ENCODE measurements at places on chromosomes 4 and X. TPM values are rescaled to one million over a fixed set of nuclear protein-coding genes. Genes with fewer than 3 reads are reported as not detected.
A peak's percentile ranks its signal among the peaks of the same experiment; 100 is the strongest.

GRCh38 chr4:110671679-110672078, 48.8 kb upstream of the PITX2 start:
- DNase-seq: no peak

DNA sequence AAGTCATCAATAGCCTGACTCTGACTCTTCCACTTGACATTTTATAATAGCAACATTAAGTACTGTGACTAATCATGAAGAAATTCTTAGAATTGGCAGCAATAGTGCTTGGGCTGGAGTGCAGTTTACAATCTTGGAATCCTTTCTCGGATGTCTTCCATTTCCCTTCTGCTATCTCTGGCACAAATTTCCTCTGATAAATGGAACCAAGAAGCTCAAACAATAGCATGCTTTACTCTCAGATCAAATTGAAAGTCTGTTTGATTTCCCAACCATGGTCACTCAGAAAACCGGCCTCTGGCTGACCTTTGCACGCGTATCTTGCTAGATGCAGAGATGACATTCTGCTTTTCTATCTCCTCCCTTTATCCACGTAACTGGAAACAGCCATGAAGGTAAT, 99.0 kb upstream of the SPANXC start:
- DNase-seq: peak; percentile 22

Gene ADGRG2
- total RNA-seq: 2.4 TPM

- DNase-seq: peak; percentile 1
These were observed 46.1 kb upstream of the GPR78 start for GRCh38 chr4:8534129-8534528.

- no peak for DNase-seq
These were observed 159.2 kb upstream of the NDST4 start for GRCh38 chr4:115272594-115272993.

GRCh38 chrX:135429429-135429828, 7.7 kb downstream of the SMIM10L2A start:
- DNase-seq: no peak

Gene DKK2
- total RNA-seq: 42.9 TPM

- DNase-seq: no peak
These were observed 12.9 kb upstream of the ADH4 start for GRCh38 chr4:99156992-99157391.

DNA sequence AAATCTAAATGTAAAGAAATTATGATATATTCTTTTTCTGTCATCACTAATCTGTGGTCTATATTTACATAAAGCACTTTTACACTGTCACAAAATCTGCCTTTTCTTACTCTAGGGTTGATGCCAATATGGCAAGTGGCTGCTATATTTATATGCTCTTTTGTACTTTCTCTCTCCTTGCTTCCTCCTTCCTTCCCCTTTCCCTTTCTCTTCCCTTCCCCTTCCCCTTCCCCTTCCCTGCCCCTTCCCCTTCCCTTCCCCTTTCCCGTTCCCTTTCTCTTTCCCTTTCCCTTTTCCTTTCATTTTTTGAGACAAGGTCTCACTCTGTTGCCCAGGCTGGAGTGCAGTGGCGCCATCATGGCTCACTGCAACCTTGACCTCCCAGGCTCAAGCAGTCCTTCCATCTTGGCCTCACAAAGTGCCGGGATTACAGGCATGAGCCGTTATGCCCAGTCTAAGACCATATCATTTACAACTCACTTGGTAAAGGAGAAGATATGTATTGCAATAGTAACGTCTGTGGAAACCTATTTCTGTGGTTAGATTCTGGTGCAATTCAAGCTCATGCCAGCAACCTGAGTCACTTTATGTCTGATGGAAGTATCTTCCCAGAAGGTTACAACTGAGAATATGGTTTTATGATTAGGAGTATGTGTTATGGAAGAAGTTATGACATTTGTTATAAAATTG, 13.9 kb upstream of the PLAC8 start:
- DNase-seq: no peak

GRCh38 chr4:153348006-153348405, 3.5 kb downstream of the MND1 start:
- DNase-seq: no peak

Gene SSX4B
- total RNA-seq: not detected

DNA sequence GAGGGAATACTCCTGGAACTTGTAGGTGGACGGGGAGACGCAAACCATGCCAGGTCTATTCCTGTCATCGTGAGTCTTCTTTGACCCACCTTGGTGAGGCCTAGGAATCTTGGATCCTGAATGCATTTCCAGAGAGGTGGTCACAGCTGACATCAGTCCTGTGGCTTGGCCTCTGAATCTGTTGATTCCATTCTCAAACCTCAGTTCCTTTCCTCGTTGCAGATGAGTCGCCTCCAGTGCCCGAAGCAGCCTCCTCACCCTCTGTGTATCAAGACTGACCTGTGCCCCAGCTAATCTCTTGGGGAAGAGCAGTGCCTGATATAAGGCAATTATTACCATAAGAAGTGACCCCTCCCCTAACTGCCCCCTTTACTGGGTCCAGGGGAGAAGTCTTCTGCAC, 118.1 kb downstream of the SMIM20 start:
- DNase-seq: no peak

DNA sequence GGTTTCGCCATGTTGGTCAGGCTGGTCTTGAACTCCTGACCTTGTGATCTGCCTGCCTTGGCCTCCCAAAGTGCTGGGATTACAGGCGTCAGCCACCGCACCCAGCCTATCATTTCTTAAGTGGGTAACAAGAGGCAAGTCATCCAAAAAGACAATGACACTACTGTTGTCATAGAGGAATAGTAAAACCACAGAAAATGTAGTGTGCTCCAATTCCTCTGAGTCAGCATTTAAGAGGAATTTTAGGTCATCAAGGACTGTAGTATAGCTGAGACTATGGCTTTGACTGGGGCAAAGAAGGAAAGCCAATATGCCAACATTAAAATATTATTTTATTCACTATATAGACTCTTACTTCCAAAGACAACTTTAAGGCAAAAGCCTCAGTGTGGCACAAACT, 48.4 kb downstream of the ATP8A1 start:
- DNase-seq: no peak

DNA sequence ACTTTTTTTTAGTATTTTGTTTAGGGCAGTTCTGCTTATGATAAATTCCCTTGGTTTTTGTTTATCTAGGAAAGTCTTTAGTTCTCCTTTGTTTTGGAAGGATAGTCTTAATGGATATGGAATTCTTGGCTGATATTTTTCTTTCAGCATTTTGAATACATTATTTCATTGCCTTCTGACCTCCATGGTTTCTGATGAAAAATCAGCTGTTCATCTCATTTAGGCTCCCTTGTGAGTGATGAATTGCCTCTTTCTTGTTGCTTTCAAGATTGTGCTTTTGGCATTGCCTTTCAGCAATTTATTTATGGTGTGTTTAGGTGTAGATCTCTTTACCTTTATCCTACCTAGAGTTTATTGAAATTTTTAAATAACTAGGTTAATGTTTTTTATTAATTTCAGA, 41.5 kb upstream of the LCORL start:
- no peak for DNase-seq

DNA sequence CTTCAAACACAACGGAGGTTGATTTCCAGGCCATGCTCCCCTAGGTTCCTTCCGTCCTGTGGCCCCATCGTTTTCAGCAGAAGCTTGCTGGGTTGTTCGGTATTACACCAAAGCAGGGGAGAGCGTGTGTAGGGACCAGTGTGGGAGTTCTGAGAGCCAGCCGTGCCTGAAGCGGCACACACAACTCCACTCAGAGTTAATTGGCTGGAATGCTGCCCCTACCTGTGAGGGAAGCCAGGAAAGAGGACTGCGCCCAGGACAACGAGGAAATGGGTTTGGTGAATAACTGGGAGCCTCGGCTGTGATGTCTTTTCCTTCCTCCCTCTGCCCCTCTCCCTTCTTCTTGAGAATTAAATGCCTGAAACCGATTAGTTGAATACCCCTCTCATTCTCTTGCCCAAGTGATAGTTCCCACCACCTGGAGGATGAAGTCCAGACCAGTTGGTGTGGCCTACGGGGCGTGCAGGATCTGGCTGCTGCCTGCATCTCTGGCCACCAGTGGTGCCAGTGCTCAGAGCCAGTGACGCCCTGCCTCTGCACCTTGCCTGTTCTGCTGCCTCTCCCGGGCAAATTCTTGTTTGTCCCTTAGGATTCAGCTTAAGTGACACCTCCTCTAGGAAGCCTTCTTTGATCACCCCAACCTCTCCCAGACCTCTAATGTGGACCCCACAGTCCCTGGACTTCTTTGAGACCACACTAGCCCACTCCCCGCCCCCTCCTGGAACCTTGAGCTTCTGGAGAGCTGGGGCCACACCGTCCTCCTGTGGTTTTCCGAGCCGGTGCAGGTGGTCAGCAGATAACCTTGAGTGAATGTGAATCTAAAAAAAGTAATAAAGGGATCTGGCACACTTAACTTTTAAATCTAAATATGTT, 33.6 kb downstream of the TBC1D14 start:
- no peak for DNase-seq

Gene CCDC120
- total RNA-seq: 3.6 TPM

GRCh38 chr4:184978211-184978610, 40.1 kb upstream of the HELT start:
- DNase-seq: no peak

DNA sequence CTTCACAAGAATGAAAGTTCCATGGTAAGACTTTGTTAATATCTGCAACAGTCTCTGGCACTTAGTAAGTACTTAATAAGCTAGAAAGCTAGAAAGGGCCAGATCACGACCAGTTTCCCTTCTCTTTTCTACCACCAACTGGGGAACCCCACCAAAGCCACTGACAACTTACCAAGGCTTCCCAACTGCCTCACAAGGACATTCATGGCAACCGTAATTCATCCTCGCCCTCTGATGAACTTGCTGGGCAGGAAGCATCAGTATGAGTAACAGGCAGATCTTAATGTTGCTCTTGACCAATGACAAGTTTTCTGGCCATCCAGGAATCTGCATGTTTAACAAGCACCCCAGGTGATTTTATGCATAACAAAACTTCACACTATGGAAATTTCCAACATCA, 23.2 kb upstream of the ZCCHC13 start:
- no peak for DNase-seq

GRCh38 chr4:85963231-85963630, 396.6 kb downstream of the MAPK10 start:
- peak; percentile 62 for DNase-seq

DNA sequence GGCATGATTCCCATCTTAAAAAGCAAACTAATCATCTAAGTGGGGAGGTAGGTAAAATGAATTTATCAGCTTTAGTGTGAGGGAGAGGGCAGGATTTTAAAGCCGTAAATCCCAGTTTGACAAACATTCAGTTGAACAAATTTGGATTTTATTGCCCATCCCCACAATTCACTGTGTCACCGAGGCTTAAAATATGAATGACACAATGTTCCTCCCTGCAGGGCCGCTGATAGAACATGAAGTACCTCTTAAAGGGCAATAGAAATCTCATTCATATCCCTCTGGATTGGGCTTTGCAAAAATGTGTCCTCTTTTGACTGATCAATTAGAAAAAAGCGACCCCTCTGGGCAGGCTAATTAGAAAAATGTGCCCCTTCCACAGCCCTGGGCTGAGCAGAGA, 45.5 kb upstream of the SMAD1 start:
- no peak for DNase-seq

Gene RTL9
- 0.39 TPM for total RNA-seq

DNA sequence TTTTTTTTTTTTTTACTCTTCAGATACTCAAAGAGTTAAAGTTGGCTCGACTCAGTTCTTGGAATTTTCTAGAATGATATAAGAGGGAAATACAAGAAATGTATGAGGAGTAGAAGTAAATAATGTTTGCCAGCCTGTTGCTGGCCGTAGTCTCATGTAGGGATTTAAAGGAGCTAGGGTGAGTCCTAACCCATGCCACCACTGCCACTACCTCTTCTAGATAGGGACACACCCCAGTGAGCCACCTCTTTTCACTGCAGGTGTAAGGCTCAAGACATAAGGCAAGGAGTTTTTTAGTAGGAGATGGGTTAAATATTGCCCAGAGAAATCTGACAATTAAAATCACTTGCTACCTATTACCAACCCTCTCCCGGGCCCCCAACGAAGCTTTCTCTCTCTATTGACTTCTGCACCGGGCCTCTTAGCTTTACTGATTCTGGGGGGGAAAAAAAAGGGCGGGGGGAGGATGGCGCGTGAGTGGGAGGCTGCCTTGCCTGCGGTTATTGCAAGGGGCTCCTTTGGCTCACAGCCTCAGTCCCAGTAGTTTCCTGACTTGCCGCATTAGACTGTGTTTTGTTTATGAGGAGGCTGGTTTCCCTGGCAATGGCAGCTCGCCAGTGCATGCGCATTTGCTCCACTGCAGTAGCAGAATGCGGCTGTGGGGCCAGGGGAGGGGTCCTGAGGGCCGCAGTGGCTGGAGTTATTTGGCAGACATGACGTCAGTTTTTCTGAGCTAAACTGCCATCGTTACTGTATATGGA, 3.0 kb downstream of the LINC00632 start:
- peak; percentile 71 for DNase-seq

GRCh38 chrX:140744085-140744484, 34.5 kb downstream of the LINC00632 start:
- no peak for DNase-seq

- DNase-seq: no peak
These were observed 83.5 kb downstream of the C4orf51 start for GRCh38 chr4:145763399-145763798.

Gene TLR8
- total RNA-seq: 2.1 TPM

DNA sequence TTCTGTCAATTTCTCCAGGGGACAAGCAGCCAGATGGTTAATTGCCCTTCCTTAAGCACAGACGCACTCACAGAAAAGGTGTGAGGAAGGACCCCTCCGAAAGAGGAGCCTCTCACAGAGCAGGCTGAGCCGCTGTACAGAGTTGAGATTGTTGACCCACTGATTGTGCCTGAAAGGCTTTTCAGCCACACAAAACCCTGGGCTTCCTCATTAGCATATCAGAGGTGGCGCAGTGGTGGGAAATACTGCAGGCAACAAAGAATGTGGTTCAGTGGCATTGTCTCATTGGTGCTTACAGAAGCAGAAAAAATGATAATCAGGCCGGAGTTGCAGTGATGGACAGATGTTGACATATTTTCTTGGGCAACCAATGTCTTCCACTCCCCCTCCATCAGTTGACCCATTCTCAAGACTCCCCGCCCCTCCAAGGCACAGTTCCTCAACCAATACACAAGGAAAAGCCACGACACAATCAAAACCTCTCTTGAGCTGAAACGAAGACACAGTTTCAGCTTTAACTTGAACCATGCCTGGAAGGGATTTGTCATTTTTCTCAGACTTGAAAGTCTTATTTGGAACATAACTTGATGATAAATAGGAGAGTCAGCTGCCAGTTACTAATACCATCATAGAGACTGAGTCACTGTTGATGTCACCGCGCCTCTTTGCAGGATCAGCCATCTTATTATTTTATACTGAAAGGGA, 53.1 kb downstream of the ATXN3L start:
- no peak for DNase-seq

Gene ZGRF1
- total RNA-seq: 16.6 TPM

DNA sequence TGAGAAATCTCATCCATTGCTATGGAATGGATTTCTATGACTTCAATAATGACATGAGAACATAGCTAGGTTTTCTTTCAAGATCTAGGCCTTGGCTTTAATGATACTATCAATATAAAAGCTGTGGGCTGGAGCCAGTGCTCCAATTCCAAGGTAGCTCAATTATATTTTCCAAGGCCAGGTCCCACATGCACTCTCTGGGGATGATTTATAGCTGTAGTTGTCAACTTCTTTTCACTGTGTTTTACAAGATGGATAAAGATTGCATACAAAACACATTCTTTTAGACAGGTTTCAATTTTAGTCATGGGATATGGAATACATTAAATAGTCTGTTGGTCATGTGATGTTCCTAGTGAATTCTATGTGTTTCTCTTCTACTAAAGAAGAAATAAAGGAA, 156.7 kb downstream of the DCAF12L1 start:
- DNase-seq: no peak

Gene SLC9B1
- total RNA-seq: 7.2 TPM

All from skin of body (tissue), 3 donors.